ENCODE measurements at places on chromosomes 2 and 18.

DNA sequence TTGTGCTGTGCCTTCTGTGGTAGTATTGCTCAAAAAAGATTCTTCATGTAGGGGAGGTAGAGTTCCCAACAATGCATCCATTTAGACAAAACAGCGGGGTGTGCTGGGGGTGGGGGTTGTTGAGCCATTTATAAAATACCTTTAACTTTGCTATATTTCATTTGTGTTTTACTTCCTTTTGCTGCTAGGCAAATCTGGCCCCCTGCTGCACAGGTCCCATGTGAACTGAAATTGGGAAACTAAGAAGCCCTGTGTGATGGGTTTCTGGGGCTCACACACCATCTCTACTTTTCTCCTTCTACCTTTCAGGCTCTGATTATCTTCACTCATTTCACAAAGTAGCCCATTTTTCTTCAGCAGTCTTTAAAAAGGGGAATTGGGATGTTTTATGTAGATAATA lies 52.7 kb upstream of the ITGA4 start:
- no peak for DNase-seq

DNA sequence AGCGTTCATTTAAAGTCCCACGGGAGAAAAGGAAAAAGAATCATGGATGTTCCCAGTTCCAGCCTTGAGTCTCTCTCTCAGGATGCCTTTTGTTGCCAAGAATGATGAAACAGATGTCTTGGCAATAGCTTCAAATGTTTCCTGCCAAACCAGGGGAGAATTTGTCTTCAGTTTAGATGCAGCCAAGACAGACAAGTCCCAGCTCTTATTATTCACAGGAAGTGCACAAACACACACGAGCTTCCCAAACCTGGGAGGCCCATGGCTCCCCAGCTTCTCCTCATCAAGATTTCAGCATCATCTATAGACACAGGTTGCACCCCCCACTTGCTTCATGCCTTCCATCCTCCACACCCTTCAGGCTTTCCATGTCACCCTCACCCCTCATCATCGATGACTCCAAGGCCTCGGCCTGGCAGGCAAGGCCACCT lies 45.9 kb downstream of the HS1BP3 start:
- DNase-seq, result no peak

- DNase-seq, result no peak
Observed at GRCh38 chr2:48733067-48733503, 22.4 kb downstream of the LHCGR start.

GRCh38 chr18:3931542-3932112 lies 481.7 kb downstream of the TGIF1 start:
- no peak for DNase-seq
